Activated gamma-delta T cell treated with Interleukin-2 at 50 U/mL for 16 hours (primary cell): ENCODE measurements at places on chromosomes 12 and 14.

DNA sequence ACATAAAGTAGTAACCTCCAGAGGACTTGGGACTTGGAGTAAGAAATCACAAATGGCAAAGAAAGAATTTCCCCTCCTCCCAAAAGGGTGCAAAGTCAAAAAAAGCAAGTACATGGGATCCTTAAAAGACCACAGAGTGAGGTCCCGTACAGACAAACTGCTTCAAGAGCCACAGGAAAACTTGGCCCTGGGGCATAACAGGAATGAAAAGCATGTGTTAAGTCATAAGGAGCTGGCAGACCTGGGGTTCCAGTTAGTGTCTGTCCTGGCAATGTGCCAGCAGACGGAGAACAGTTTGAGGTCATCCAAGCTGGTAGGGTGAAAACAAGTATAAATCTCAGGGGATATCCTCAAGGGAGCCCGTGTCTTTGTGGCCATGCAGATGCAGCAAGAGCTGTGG, 73.2 kb downstream of the HSD17B6 start:
- DNase-seq, result no peak

- DNase-seq, result no peak
These were observed 316.1 kb upstream of the SEL1L start for GRCh38 chr14:81849714-81850113.

GRCh38 chr14:95339301-95339865, 19.7 kb upstream of the CLMN start:
- no peak for DNase-seq

DNA sequence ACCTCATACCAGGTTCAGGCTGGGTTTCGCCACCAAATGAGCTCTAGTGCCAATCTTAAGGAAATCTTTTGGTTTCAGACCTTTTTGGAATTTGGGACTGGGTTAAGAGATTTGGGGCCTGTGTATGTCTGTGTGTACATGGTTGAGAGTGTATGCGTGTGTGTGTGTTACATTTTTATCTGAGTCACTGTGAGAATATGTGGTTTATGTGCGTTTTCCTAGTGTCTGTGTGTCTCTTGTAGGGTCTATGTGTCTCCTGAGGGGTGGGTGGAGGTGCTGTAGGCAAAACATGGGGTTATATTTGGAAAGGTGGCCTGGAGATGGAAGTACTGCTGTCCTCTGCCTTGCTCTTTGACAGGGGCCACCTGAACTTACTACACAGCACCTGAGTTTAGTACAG, 17.9 kb downstream of the C12orf43 start:
- no peak for DNase-seq

- DNase-seq, result no peak
These were observed 267.9 kb downstream of the BCL11B start for GRCh38 chr14:99004112-99004511.

DNA sequence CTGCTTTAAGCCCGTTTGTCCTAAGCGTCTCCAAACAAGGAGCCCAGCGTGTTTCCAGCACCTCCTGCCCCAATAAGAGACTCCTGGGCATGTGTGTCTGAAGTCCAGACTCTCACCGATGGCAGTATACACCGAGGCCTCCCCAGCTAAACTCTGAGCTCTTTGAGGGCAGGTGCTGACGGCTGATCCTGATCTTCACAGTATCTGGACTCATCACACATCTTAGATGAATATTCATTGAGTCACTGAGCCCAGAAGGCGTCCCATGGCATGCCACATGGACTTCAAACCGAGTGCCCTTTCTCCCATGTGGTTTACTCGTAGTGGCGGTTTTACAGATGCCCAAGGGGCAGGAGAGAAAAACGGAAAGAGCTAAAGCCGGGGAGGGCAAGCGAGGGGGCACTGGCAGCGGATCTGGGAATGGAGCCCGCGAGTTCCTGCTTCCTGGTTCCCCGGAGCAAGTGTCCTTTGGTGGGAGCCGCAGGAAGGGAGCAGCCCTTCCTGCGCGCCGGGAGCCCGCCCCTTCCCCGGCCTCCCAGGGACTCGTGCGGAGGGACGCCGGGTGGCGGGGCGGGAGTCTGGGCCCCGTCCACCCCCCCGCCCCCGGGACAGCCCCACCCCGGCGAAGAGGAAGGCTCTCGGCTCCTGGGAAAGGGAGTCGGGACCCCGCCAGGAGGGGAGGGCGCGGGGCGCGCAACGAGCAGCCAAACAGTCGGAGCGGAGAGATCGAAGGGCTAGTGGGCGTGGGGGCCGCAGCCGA, 585 bp upstream of the TEAD4 start:
- no peak for DNase-seq

DNA sequence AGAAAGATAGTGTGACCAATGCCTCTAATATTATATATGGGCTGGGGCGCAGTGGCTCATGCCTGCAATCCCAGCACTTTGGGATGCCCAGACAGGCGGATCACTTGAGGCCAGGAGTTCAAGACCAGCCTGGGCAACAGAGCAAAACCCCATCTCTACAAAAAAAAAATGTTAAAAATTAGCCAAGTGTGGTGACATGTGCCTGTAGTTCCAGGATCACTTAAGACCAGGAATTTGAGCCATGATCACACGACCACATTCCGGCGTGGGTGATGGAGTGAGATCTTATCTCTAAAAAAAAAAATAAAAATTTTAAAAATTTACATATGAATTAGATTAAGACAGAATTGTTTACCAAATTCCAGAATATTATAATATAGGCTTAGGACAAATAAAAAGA, 12.0 kb downstream of the TM7SF3 start:
- DNase-seq, result no peak

DNA sequence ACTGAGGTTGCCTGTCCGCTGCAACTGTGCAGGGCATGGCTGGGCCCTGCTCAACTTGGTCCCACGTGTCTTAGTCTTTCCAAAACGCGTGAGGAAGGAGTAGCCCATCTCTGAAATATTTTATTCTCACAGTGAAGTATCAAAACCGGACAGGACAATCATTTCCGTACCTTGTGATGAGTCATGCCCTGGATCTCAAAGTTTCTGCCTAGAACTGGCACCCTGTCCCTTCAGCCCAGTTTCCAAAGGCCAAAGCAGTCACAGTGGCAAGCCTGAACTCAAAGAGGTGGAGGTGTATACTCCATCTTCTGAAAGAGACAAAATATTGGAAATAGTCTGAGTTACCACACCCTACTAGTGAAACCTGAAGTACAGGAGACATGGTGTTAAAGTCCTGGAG, 28.5 kb upstream of the SRGAP1 start:
- DNase-seq, result no peak

- DNase-seq, result no peak
These were observed 16.0 kb downstream of the LRRK2 start for GRCh38 chr12:40240779-40241178.

DNA sequence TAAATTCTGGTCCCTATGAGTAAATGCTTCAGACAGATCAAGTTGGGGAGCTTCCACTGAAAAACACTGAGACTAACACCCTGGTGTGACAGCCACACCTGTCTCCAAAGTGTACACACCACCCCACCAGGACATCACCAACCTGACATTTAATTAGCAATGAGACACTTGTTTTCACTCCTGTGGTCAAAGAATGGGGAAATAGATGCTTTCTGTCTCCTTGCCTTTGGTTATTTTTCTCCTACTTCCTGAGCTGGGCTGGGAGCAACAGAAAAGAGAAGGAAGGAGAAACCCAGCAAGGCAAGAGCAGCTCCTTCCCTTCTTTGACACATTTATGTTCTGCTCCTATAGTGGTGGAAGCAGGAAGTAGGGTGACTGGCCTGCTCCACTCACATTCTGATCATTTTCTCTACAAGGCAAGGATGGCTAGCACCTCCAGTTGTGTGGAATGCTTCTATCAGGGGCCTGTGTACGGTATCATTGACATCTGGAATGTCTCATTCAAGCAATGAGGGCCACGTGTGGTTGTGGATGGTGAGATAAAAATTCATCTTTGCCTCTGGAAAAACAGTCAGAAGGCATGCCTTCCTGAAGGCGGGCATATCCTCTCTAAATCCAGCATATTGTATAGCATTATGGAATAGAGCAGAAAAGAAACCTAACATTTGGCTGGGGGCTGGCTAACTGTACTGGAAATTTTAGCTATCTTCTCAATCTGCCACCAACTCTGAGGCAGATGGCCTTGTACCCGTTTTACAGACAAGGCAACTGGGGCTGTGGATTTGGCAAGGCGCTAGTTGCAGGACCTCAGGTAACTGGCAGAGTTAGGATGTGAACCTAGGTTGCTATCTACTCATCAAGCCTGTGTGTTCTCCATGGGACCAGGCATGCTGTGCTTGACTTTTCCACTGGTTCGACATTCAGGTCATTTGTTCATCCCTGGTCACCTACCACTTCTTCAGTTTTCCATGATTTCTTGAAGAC, 24.8 kb upstream of the LGALS3 start:
- DNase-seq, result no peak

DNA sequence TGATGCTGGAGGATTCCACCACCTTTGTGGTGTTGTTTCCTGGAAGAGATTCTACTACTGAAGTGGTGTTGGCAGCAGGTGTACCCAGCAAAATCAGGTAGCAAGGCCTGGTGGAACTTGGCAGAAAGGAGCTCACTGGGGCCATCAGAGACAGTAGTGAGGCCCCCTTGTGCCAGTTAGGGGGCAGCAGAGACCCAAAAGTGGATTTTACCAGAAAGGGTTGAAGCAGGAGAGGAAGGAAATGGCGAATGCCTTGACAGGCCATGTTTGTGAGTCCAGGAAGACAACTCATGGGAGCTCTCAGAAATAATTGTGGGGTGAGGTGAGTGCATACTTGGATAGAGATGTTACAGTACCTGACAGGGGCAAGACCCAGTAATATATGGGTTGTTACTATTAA, 137.7 kb upstream of the FGD4 start:
- no peak for DNase-seq

DNA sequence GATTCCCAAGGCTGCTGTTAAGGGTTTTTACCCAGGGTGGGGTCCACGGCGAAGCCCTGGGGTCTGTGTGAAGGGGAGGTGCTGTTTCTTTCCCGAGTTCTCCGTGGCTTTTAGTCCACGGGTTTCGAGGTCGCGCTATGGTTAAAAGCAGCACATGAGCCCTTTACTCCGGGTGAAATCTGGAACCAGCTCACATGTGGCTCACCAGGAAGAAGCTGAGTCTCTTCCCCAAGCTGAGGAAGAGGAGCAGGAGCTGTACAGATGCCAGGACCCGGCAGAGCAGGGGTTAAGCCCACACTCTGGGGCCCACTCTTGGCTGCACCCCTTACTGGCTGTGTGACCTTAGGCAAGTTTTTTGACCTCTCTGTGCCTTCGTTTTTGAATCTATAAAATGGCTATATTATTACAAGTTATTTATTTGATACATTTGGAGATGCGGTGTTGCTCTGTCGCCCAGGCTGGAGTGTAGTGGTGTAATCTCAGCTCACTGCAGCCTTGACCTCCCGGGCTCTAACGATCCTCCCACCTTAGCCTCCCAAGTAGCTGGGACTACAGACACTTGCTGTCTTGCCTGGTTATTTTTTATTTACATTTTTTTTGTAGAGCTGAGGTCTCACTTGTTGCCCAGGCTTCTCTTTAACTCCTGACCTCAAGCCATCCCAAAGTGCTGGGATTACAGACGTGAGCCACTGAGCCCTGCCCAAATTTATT, 266.3 kb downstream of the AACS start:
- no peak for DNase-seq

GRCh38 chr14:70416338-70416724, 559 bp downstream of the SYNJ2BP start:
- DNase-seq, result no peak

- DNase-seq, result peak; percentile 61
These were observed 35.7 kb downstream of the MRPL42 start for GRCh38 chr12:93502802-93503623.

DNA sequence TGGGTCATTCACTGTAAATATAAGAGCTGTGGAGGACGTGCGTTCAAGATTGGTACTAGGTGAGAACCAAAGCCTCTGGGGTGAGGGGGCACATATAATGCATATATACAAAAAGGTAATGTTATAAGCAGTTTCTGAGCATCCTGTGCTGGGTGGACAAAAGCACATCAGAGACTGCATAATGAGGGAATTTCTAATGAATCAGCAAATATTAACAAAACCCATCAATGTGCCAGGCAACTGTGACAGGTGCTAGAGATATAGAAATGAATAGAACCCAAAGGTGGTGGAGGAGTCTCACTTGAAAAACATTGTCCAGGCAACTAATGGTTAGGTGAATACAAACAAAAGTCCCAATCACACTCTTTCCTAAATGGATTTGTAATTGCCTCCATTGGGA, 74.7 kb downstream of the GPR65 start:
- no peak for DNase-seq

DNA sequence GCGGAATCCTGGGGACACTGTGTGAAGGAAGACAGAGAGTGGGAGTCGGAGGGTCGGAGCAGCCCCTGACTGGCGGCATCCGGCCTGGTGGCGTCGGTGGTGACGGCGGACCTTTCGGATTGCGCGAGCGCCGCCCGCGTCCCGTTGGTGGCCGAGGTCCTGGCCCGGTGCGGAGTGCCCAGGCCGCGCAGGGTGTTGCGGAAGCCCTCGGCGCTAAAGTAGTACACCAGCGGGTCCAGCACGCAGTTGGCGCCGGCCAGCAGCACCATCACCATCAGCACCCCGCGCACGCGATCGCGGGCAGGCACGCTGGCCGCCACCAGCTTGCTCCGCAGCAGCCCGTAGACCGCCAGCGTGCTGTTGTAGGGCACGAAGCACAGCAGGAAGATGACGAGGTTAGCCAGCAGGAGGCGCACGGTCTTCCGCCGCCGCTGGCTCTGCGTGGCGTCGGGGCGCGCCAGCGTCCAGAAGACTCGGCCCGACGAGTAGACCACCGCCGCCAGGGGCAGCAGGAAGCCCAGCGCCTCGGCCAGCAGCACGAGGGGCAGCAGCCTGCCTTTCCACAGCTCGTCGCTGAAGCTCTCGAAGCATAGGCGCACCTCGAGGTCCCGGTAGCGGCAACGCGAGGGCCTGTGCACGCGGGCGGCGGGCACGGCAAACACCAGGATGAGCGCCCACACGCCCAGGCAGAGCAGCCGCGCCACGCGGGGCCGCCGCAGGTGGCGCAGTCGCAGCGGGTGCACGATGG, 13.1 kb upstream of the CHD4 start:
- DNase-seq, result peak; percentile 37

DNA sequence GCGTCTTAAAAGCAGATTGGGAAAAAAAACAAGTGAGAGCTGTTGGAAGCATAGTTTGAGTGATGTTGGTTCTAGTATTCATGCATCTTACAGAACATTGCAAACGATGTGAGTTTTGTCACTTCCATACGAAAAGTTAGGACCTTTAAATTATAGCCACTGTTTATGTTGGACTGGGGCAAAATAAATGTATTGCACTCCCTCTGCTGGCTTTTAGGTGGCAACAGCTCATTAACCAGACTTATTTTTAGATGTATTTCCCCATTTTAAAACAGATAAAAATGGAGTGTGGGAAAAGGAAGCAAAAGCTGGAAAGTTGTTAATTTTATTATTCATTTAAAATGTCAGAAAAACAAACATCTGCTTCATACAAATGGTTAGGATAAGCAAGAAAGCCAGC, 111.9 kb downstream of the LGR5 start:
- DNase-seq, result no peak

DNA sequence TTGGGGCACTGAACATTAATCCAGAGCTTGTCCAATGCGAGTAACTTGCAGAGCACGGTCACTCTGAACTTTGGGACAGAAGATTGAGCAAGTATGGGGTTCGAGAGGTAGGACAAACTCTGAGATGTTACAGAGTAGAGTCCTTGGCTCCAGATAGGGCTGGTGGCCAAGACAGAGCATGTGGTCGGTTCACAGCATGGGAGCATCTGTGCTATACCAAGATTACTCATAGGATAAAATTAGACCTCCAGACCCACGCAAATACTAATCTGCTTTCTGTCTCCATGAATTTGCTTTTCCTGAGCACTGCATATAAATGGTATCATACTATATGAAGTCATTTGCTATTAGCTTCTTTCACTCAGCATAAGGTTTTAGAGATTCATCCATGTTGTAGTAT, 93.4 kb upstream of the TBX5 start:
- DNase-seq, result no peak
